Muscle of leg (tissue), 16 donors: ENCODE measurements at places on chromosomes 4 and X.

DNA sequence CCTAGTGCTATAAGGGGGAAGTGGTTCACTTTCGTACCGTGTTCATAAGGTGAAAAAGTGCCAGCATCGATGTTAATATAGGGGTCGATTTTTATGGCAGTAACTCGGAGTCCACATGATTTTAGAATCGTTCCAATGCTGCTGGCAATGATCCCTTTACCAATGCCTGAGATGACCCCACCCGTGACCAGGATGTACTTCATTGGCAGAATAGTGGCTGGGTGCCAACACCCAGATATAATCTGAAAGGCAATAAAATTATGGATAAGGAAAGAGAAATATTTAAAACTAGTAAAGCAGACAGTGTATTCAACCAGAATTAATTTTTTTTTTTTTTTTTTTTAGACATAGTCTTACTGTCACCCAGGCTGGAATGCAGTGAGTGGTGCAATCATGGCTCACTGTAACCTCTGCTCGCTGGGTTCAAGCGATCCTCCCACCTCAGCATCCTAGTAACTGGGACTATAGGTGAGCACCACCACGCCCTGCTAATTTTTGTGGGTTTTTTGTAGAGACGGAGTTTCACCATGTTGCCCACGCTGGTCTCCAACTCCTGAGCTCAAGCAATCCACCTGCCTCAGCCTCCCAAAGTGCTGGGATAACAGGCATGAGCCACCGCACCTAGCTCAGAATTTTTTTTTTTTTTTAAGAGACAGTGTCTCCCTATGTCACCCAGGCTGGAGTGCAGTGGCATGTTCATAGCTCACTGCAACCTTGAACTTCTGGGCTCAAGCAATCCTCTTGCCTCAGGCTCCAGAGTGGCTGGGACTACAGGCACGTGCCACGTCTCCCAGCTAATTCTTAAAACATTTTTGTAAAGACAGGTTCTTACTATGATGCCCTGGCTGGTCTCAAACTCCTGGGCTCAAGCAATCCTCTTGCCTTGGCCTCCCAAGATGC is 9.5 kb downstream of the CTPS2 start:
- no peak for DNase-seq

DNA sequence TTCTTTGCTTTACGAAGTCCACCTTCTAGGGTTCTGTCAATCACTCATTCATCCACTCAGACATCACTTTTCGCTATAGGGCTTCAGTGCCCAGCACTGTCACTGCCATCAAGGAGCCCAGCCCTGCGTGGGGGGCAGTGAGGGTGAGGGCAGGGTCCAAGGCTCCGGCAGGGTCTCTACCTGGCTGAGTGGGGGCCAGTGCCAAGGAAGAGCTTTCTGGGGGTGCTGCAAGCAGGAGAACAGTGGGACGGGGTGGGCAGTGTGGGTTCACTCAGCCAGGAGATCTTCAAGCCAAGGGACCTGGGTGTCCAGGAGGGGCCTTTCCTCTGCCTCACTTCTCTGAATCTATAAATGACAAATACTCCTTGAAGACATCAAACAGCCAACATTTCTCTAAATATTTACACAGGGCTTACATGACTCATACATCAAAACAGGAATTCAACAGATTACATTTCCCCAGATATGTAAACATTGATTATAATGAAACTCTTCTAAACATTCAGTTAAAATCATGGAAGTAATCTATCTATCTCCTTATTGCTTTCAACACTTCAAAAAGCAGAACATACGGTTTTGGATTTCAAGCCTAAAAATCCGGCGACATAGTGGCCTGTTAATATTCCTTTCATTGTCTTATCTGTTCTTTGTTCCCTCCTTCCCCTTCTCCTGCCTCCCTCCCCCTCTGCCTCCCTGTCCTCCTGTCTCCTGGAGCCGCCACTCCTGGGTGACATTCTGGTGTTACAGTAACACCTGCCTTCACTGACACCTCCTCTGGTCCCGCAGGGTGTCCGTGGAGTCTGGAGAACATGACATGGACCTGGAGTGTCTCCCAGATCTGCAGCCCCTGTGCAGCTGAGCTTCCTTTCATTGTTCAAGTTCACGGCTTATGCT is 94.4 kb upstream of the ADRA2C start:
- no peak for DNase-seq

- no peak for DNase-seq
Observed at GRCh38 chr4:41394481-41394894, 137.8 kb downstream of the UCHL1 start.

- peak; percentile 7 for DNase-seq
Observed at GRCh38 chr4:97394653-97395052, 748.6 kb downstream of the STPG2 start.
